ENCODE measurements at places on chromosomes 6 and 20. TPM values are rescaled to one million over a fixed set of nuclear protein-coding genes. Genes with fewer than 3 reads are reported as not detected.

DNA sequence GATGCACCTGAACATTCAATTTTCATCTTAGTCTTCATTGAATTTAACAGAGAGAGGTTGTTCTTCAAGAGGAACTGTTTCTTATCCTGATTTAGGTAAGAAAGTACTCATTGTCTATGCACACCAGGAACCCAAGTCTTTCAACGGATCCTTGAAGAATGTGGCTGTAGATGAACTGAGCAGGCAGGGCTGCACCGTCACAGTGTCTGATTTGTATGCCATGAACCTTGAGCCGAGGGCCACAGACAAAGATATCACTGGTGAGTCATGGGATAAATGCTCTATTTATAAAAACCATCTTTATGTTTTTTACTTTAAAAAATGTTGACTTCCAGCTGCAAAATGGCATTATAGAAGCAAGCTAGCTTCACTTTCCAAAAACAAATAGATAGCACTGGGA lies 10.2 kb downstream of the NQO2 start:
- H3K27ac ChIP-seq, result no peak overlapping the region
- DNase-seq, result no peak
- H3K27me3 ChIP-seq, result no peaks in the 10 kb centered on the region
- H3K36me3 ChIP-seq, result peaks cover 57% of the 10 kb centered on the region
- H3K4me1 ChIP-seq, result peaks cover 2% of the 10 kb centered on the region

GRCh38 chr6:16230953-16231352 lies 7.4 kb upstream of the GMPR start:
- no peak for DNase-seq
- H3K27ac ChIP-seq, result no peak overlapping the region
- no peak overlapping the region for H3K4me3 ChIP-seq
- peaks cover 7% of the 10 kb centered on the region for H3K27me3 ChIP-seq

The CABLES2 gene
- 4.4 TPM for total RNA-seq

The RIPOR3 gene
- not detected for total RNA-seq

- peak overlapping the region; percentile 35 for H3K4me3 ChIP-seq
- DNase-seq, result peak; percentile 87
Measured at GRCh38 chr6:42390228-42390934, 61.3 kb downstream of the TRERF1 start.

DNA sequence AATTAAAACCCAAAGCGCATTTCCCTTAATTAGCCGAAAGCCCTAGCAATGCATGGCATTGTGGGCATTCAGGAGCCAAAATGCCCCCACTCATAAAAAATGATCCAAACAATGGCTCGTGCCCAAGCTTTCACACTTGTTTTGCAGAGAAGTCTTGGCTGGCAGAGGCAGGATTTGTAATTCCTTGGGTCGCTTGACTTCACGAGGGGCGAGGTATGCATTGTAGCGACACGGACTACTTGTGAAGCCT lies 613 bp upstream of the SASH1 start:
- H3K4me1 ChIP-seq, result peaks cover 9% of the 10 kb centered on the region
- DNase-seq, result no peak
- peaks cover 28% of the 10 kb centered on the region for H3K27me3 ChIP-seq

DNA sequence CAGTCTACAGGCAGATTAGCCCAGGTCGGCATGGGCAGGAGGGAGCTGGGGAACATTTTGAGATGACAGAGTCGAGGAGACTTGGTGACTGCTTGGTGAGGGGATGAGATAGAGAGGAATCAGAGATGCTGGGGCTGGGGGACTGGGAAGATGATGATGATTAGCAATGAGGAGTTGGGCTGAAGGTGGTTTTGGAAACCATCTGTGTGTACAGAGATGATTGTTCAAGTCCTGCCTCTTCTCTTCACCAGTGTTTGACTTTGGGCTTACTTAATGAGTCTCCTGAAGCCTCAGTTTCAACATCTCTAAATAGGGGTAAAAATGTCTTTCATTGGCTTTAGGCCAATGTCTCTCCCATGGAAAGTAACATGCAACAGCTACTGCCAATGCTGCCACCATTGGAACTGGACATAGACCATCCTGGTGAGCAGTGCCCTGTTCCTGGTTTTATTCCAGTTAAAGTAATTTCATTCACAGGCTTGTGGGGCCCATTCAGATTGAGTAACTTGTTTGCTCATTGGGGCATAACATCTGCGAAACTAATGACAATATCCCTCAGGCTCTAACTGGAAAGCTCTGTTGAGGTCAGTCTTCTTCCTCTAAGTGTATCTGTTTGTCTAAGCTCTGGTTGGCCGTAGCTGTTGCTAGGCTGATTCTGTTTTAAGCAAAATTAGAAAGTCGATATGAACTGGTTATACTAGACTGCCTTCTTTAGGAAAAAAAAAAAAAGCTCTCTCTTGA lies 99.1 kb downstream of the ARMC2 start:
- no peaks in the 10 kb centered on the region for H3K27me3 ChIP-seq
- H3K27ac ChIP-seq, result no peak overlapping the region
- no peak for DNase-seq
- no peaks in the 10 kb centered on the region for H3K36me3 ChIP-seq
- H3K4me3 ChIP-seq, result no peak overlapping the region

DNA sequence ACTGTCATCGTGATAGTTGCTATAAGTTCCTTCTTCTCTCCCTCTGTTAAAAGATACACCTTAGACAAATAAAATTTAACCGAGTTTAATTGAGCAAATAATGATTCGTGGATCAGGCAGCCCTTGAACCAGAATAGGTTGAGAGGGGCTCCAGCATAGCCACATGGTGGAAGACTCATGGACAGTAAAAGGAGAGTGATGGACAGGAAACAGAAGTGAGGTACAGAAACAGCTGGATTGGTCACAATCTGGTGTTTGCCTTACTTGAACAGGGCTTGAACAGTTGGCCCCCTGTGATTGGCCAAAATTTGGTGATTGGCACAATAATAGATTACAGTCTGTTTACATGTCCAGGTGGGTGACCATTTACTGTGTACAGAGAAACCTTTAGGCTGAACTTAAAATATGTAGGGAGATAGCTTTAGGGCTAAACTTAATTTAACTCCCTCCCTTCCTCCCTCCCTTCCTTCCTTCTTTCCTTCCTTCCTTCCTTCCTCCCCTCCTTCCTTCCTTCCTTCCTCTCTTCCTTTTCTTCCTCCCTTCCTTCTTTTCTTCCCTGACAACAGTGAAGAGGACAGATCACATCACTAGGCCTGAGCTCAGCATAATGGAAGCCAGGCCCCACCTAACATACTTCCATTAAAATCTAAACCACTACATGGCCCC lies 531.8 kb upstream of the JARID2 start:
- peaks cover 27% of the 10 kb centered on the region for H3K4me1 ChIP-seq
- no peaks in the 10 kb centered on the region for H3K27me3 ChIP-seq
- no peak overlapping the region for H3K4me3 ChIP-seq
- H3K36me3 ChIP-seq, result no peaks in the 10 kb centered on the region

The HCK gene
- 1.0 TPM for total RNA-seq

DNA sequence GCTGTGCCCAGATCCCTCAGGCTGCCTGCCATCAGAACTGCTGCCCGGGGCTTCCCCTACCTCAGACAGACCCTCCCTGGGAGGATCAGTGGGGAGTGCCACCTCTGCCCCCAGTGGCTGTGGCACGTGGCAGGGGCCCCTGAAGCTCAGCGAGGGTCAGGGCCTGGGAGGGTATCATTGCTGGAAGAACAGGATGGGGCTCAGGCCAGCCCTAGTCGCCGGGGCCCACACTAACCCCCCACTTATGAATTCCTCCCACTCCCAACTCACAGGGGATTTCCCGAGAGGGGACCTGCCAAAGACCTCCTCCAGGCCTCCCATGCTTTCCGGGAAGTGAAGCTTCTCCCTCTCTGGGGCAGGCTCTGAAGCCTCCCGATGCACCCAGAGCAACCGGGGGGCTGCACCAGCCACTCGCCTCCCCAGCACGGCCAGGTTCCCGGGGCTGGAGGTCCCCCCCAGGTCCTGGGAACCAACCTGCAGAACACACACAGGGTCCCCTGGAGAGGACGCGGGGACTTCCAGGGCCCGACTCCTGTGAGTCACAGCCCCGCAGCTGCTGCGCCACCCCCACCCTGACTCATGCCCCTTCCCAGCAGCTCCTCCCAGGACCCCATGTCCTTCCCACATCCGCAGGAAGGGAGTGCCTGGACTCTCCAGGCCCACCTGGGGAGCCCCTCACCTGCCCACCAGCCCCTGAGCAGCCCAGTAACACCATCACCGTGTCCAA lies 2.5 kb downstream of the TNFRSF6B start:
- H3K27ac ChIP-seq, result no peak overlapping the region
- H3K4me3 ChIP-seq, result no peak overlapping the region
- no peak for DNase-seq
- H3K27me3 ChIP-seq, result no peaks in the 10 kb centered on the region
- H3K4me1 ChIP-seq, result peaks cover 71% of the 10 kb centered on the region

The WFDC5 gene
- not detected for total RNA-seq

- no peak for DNase-seq
- no peaks in the 10 kb centered on the region for H3K27me3 ChIP-seq
- no peak overlapping the region for H3K4me3 ChIP-seq
- no peaks in the 10 kb centered on the region for H3K36me3 ChIP-seq
- no peak overlapping the region for H3K27ac ChIP-seq
Measured at GRCh38 chr6:15677822-15678221, 15.0 kb upstream of the DTNBP1 start.

- H3K27ac ChIP-seq, result no peak overlapping the region
- DNase-seq, result no peak
- no peaks in the 10 kb centered on the region for H3K36me3 ChIP-seq
- H3K27me3 ChIP-seq, result peaks cover 4% of the 10 kb centered on the region
- H3K4me1 ChIP-seq, result no peaks in the 10 kb centered on the region
Measured at GRCh38 chr6:165674155-165675029, 11.4 kb upstream of the PDE10A start.

The TULP4 gene
- 66.1 TPM for total RNA-seq

- peak; percentile 59 for DNase-seq
- H3K36me3 ChIP-seq, result peaks cover 1% of the 10 kb centered on the region
- H3K4me3 ChIP-seq, result no peak overlapping the region
- H3K27ac ChIP-seq, result no peak overlapping the region
- H3K4me1 ChIP-seq, result peaks cover 19% of the 10 kb centered on the region
Measured at GRCh38 chr20:3749689-3750531, 17.4 kb downstream of the HSPA12B start.

The GRM1 gene
- not detected for total RNA-seq

The PHACTR3 gene
- not detected for total RNA-seq

GRCh38 chr20:63873477-63873971 lies 8.5 kb downstream of the TPD52L2 start:
- no peak for DNase-seq
- peaks cover 75% of the 10 kb centered on the region for H3K36me3 ChIP-seq
- no peak overlapping the region for H3K4me3 ChIP-seq

- peaks cover 9% of the 10 kb centered on the region for H3K4me1 ChIP-seq
- no peaks in the 10 kb centered on the region for H3K36me3 ChIP-seq
- no peak overlapping the region for H3K27ac ChIP-seq
Measured at GRCh38 chr6:135496800-135497411, 634 bp downstream of the AHI1 start.

GRCh38 chr6:31920811-31921210 lies 6.7 kb upstream of the C2 start:
- no peak overlapping the region for H3K27ac ChIP-seq
- no peak overlapping the region for H3K4me3 ChIP-seq
- H3K4me1 ChIP-seq, result no peaks in the 10 kb centered on the region
- no peaks in the 10 kb centered on the region for H3K36me3 ChIP-seq
- no peak for DNase-seq

The SLC26A8 gene
- total RNA-seq, result not detected

DNA sequence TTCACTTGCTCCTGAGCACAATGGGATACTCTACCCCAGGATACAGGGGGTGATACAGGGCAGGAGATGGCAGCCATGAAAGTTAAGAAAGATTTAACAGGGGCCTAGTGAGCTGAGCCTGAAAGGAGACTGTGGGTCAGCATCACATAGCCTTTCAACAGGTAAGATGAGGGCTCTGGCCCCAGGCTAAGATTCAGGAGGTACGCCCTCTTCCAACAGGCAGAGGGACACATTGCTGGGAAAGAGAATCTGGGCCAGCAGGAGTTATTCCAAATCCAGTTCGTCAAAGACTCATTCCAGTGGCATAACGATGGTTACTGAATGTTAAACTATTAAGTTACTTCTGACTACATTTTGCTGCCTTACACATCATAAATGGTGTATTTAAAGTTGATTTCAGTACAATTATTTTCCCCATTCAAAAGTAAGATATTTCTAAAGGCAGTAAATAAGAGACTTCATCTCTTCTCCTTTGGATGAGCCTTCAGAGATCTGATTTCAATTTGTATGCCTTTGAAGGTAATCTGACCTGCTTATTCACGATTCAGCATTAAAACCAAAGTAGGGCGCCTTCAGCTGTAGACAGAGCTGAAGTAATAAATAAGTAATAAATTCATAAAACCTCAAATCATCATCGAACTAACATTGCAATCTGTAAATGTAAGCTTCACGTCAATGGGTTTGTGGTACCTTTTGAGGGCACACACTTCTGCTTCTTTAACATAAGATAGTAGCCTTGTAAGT lies 62.4 kb downstream of the HS3ST5 start:
- no peak for DNase-seq
- no peaks in the 10 kb centered on the region for H3K36me3 ChIP-seq
- H3K4me3 ChIP-seq, result no peak overlapping the region
- H3K27ac ChIP-seq, result no peak overlapping the region
- no peaks in the 10 kb centered on the region for H3K4me1 ChIP-seq

GRCh38 chr6:169792306-169793015 lies 41.0 kb downstream of the ERMARD start:
- no peak overlapping the region for H3K4me3 ChIP-seq
- H3K36me3 ChIP-seq, result no peaks in the 10 kb centered on the region
- no peak overlapping the region for H3K27ac ChIP-seq

The MACROD2 gene
- not detected for total RNA-seq

- no peak overlapping the region for H3K27ac ChIP-seq
- no peak for DNase-seq
- no peaks in the 10 kb centered on the region for H3K4me1 ChIP-seq
Measured at GRCh38 chr6:18829272-18829870, 442.2 kb downstream of the RNF144B start.

- H3K4me3 ChIP-seq, result no peak overlapping the region
- no peaks in the 10 kb centered on the region for H3K27me3 ChIP-seq
- no peak for DNase-seq
- no peak overlapping the region for H3K27ac ChIP-seq
- H3K36me3 ChIP-seq, result no peaks in the 10 kb centered on the region
Measured at GRCh38 chr20:19907326-19908056, 109.7 kb upstream of the NAA20 start.

- H3K4me3 ChIP-seq, result no peak overlapping the region
- H3K27me3 ChIP-seq, result no peaks in the 10 kb centered on the region
- no peak for DNase-seq
- H3K27ac ChIP-seq, result no peak overlapping the region
Measured at GRCh38 chr6:124494956-124495664, 467.1 kb upstream of the RNF217 start.

GRCh38 chr6:163398815-163399214 lies 15.7 kb upstream of the QKI start:
- peak; percentile 28 for DNase-seq
- H3K27ac ChIP-seq, result no peak overlapping the region
- H3K36me3 ChIP-seq, result no peaks in the 10 kb centered on the region
- no peaks in the 10 kb centered on the region for H3K4me1 ChIP-seq

All from CD4-positive, alpha-beta T cell (primary cell).